ENCODE measurements at places on chromosomes 5 and 9. TPM values are rescaled to one million over a fixed set of nuclear protein-coding genes. Genes with fewer than 3 reads are reported as not detected.

FBXO10 gene
- total RNA-seq: 6.6 TPM

BTNL3 gene
- total RNA-seq: not detected

CTSV gene
- total RNA-seq: 0.54 TPM

CXCL14 gene
- total RNA-seq: under 0.01 TPM

NRARP gene
- not detected for total RNA-seq

GBA2 gene
- total RNA-seq: 18.1 TPM

ANKRD18A gene
- not detected for total RNA-seq

EQTN gene
- total RNA-seq: not detected

PCDHB5 gene
- total RNA-seq: 0.28 TPM

LCN15 gene
- total RNA-seq: not detected

PCDH12 gene
- total RNA-seq: 0.18 TPM

GRCh38 chr5:5135957-5136676, 4.0 kb upstream of the ADAMTS16 start:
- peak; percentile 1 for DNase-seq

- DNase-seq: no peak
Measured at GRCh38 chr9:89361816-89362646, 43.7 kb downstream of the SECISBP2 start.

GRCh38 chr5:66896171-66896570, 300.0 kb downstream of the MAST4 start:
- DNase-seq: peak; percentile 82

DNA sequence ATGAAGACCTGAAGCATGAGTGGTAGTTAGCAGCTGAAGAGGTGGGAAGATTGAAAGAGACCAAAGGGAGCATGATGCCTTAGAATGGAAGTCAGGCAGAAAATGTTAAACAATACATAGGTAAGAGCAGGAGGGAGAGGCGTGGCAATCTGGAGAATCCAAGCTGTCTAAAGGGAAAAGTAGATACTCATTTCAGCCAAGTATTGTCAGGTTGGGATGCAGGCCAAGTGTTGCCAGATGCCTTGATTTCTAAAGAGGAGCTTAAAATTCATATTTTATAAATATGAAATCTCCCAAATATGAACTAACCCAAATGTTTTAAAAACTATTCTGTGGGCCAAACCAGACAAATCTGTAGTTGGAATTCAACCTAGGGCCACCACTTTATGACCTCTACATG, 4.2 kb downstream of the PAM start:
- no peak for DNase-seq

DNA sequence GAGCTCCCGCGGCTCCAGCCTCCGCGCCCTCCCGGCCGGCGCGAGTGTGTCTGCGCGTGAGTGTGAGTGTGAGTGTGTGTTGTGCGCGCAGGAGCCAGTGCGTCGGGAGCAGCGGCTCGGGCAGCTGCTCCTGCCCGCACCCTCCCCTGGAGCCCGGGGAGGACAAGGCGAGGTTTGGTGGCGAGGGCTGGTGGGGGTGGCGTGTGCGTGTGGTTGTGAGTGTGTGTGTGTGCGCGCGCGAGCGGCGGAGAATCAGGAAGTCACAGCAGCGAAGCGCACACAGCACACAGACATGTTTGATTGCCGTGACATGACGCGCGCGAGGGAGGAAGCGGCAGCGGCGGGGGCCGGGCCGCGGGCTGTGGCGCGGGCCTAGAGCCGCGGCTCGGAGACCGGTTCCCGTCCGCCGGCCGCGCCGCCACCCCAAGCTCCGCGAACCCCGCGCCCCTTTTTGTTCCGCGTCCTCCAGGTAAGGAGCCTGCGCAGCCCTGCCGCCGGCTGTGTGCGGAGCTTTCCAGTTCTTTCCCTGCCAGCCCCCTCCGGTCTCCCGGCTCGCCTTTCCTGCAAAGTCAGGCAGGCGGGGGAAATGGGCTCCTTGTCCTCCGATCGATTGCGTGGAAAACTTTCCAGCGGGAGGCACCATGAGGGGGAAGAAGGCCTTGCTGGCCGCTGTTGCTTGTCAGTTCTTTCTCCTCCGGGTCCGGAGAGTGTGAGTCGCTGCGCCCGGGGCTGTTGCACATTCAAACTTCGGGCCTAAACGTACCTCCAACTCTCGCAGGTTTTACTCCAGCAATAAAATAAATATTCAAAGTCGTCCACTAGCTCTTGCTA, 2.4 kb downstream of the SMARCA2 start:
- DNase-seq: peak; percentile 80

- DNase-seq: no peak
Measured at GRCh38 chr9:122228191-122228567, 578 bp downstream of the LHX6 start.

GRCh38 chr5:181234455-181235306, 9.0 kb downstream of the RACK1 start:
- no peak for DNase-seq

- DNase-seq: no peak
Measured at GRCh38 chr9:107626118-107626517, 136.5 kb upstream of the KLF4 start.

DNA sequence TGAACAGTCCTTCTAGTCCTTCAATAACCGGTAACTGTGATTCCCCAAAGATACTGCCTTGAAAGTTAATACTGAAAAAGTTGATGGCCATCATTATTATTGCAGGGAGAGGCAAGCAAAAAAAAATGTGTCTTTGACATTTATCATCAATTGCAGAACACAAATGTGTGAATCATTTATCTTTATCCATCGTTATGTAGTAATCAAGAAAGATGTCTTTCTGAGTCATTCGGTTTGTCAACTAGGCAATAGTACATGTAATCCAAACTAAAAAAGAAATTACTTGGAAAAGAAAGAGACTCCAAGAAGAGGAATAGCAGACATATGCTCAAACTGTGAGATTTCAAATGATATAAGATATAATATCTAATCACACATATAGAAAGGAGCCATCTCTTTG, 473.0 kb downstream of the CETN3 start:
- DNase-seq: no peak

DNA sequence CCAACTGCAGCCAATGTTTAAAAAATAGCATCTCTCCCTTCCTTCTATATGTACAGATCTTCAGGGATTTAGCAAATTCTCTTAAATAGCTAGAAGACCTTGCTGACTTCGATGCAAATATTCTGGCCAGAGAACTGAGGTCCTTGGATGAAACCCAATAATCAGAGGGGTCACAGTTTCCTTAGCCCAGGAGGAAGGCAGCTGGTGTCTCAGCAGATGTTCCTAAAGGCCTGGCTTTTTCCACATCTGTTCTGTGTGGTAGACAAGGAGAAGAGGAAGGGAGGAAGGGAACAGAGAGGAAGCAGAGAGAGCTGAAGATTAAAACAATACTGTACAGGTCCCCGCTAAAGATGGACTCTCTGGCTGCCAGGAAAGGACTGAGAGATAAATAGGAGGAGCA, 33.1 kb downstream of the BOD1 start:
- DNase-seq: no peak

GRCh38 chr5:122142480-122143164, 13.3 kb downstream of the ZNF474 start:
- DNase-seq: peak; percentile 93

DNA sequence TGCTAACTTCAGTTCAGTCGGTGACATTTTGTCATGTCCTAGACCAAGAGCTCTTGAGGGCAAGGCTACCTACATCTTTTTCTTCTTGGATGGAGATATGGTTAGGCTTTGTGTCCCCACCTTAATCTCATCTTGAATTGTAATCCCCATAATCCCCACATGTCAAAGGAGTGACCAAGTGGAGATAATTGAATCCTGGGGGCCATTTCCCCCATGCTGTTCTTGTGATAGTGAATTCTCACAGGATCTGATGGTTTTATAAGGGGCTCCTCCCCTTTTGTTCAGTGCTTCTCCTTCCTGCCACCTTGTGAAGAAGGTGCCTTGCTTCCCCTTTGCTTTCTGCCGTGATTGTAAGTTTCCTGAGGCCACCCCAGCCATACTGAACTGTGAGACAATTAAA, 2.1 kb upstream of the CFAP90 start:
- no peak for DNase-seq

DNA sequence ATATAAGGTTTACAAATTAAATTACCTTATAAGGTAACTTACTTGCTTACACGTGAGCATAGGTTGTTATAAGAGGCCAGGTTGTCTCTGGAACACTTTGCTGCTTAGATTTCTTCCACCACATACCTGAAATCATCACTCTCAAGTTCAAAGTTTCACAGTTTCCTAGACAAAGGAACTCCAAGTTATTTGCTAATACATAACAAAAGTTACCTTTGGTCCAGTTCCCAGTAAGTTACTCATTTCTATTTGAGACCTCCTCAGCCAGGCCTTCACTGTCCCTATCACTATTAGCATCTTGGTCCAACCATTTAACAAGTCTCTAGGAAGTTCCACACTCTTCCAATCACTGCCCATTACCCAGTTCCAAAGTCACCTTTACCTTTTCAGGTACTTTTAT, 18.5 kb upstream of the UGT3A1 start:
- no peak for DNase-seq

- DNase-seq: no peak
Measured at GRCh38 chr5:54757541-54757940, 227.9 kb downstream of the ESM1 start.

DNA sequence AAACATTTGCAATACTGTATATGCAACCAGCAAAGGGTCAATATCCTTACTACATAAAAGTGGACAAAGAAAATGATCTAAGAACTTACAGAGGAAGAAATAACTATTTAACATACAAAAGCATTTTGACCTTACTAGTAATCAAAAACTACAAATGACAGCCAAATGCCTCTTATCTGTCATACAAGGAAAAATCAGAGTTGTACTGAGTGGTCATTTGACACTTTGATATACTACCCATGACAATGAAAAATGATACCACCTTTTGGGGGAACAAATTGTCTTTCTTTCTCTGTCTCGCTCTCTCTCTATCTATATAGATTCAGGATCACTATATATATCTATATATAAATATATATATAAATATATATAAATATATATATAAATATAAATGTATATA, 50.4 kb upstream of the ZSWIM6 start:
- DNase-seq: no peak

- peak; percentile 80 for DNase-seq
Measured at GRCh38 chr5:133111299-133111698, 59.5 kb downstream of the HSPA4 start.

DNA sequence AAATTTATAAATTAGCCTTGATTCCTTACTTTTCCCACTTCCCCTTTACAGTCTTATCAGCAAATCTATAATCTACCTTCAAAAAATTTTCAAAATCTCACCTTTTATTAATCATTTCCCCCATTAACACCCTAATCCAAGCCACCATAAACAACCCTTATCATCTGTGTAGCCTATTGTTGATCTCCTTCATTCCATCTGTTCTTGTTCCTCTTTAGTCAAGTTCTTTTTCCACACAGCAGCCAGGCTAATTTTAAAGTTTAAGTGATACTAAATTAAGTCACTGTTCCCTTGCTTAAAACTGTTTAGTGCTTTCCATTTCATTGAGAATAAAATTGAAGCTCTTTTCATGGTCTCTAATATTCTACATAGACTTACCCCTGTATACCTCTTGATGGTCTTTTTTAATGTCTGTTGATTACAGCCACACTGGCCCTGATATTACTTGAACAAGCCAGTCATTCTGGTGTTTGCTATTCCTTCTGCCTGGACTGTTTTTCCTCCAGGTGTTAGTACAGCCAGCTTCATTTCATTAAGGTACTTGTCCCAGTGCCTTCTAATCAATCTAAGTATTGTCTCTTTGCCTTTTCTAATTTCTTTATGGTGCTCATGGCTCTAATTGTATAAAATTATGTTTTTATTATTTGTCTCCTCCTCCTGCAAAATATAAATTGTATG, 31.1 kb downstream of the GPR151 start:
- DNase-seq: no peak

GRCh38 chr5:145509336-145510136, 325.6 kb downstream of the PRELID2 start:
- DNase-seq: peak; percentile 63

GRCh38 chr5:68187268-68188055, 28.1 kb upstream of the PIK3R1 start:
- DNase-seq: peak; percentile 22

GRCh38 chr5:180604271-180604670, 13.0 kb upstream of the SCGB3A1 start:
- no peak for DNase-seq

- DNase-seq: no peak
Measured at GRCh38 chr9:117682955-117683710, 21.1 kb upstream of the TLR4 start.

DNA sequence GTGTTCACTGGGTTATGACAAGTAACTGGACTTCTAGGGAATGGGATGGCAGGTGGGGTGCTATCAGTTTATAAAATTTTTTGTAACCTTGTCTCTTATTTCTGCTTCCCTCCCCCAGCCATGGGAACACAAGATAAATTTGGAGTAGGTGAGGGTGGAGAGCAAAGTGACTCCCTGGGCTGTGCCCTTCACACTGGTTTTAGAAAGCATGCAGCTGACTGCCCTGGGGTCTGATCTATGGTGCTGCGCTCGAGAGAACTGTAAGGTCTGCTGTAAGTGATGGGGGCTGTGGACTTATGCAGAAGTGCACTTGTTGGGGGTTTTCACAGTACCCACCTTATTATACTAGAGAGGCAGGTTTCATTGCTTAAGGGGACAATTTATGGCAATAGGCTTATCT, 247.7 kb upstream of the DMRT1 start:
- DNase-seq: no peak

- DNase-seq: no peak
Measured at GRCh38 chr9:93577078-93577974, 942 bp downstream of the PHF2 start.
